ENCODE measurements at places on chromosomes 5 and 9.

DNA sequence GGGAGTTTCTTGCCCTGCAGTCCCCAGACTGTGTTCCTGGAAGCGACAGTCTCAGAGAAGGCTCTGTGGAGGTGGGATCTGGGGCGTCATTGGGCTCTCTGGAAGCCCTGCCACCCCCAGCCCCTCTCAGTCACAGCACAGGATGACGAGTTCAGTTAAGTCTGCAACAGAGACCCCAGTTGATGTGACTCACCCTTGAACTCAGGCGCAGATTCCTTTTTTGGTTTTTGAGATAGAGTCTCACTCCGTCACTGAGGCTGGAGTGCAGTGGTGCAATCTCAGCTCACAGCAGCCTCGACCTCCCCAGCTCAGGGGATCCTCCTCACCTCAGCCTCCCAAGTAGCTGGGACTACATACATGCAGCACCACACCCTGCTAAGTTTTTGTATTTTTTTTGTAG is 8.3 kb downstream of the HRH2 start:
- no peak for DNase-seq

DNA sequence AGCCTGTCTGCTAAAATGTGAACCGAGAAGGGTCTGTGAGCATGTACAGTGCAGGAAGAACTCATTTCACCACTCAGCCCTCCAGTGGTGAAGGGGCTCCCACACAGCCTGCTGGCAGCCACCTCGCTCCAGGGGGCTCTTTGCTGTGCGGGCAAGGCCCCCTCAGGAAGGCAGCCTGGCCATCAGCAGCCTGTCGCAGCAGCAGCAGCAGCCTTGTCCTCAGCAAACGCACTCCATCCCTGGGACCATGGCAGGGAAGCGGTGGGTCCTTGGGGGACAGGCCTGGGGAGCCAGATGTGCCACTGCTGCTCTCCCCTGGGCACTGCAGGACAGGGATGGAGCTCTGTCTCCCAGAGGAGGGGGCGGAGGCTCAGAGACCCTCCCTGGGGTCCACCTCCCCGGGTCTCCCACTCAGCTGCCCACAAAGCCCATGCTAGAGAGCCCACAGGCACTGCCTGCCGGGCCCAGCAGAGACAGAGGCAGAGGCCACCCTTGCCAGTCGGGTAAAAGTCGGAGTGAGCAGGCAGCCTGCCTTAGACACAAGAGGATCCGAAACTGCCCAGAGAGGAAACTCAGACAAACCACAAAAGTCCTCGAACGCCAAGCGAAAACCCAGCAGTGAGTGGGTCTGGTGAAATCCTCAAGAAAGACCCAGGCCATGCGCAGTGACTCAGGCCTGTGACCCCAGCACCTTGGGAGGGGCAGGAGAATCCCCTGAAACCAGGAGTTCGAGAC is 8.0 kb downstream of the BRD3 start:
- peak; percentile 87 for DNase-seq

- no peak for DNase-seq
Measured at GRCh38 chr5:175082866-175083590, 358.6 kb downstream of the MSX2 start.

DNA sequence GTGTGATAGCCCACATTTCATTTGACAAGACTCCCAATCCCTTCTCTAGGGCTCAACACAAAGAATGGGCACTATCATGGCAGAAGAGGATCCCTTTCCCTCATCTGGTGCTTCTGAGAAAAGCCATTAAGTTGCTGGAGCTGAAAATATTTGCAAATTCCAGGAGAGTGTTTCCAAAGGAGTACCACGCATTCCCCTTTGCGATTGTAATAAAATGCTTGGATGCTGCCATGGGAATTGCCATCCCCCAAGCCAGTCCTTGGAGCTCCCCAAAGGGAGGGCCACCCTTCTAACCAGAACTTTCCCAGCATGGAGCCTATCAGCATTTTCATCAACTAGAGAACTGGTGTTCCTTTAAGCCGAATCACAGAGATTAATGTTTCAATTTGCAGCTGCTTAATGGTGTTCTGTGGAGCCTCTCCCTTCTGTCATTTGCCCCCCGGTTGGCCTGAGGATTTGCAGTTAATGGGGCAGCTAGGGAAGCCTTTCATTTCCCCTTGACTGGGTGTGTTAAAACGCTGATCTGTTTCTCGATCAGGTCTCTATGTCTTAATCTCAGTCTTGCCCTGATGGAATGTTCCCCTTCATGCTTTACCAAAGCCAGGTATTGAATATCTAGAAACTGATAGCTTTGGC is 133.0 kb downstream of the ENC1 start:
- DNase-seq = no peak

DNA sequence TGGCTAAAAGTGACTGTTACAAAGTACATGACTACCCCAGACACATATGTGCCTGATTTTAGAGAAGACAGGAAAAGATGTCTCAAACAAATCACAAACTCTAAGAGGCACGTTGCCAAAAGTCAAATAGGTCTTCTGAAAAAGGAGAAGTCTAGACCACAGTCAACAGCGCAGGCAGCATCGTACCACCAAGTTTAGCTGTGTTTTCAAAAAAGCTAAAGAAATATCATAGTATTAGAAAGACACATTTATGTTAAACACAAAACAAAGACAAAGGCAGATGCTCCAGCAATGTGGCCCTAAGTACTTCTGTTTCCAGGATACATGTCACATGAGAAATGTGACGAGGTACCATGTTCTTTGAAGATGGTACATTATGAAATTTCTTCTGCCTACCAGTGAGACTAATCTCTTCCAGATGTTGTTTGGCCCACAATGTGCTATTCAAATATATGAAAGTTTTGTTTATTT is 43.5 kb downstream of the LPAR1 start:
- DNase-seq = no peak

DNA sequence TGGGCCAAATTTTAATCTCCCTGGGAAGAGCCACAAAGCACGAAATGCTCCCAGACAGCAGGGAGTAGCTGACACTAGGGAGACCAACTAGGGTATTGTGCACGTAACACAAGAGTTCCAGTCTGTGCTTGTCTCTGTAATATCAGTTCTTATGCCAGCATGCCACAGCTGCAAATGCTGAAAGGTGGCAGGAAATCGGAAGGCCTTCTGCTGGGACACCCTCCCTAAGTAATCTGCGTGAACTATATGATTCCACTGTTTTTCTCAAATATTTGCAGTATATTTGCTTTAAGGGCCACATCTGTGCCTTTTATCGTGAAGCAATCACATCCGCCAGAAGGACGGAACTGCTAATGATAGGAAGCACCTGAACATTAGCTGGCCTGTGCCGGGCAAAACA is 12.6 kb downstream of the VLDLR start:
- no peak for DNase-seq

DNA sequence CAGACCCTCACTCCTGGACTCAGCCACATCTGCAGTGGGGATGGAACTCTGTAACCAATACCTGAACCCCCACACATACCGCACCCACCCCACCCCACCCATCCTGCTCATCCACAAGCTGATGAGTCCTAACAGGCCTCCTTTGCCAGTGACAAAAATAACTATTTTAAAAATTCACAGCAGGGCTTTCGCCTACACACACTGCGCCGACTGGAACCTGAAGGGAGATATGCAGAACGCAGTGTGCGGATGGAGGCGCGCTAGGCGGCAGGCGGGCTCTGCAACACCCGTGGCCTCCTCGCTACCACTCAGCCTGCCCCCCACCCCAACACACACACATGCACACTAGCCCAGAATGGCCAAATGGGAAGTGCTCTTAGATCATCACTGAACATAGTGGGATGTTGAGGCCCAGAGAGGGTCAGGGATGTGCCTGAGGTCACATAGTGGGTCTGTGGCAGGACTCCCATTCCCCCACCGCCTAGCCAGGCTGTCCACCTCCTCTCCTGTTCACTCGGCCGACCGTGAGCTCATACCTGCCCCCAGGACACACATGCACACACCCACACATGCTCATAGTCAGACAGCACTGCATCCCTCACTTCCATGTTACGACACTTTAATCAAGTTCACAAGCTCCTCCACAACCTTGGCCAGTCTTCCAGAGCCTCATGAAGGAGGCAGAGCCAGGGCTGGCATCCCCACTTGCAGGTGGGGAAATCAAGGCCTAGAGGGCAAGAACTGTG is 6.3 kb upstream of the CAMK2A start:
- no peak for DNase-seq
